Activated CD4-positive, CD25-positive, alpha-beta regulatory T cell treated with anti-CD3 and anti-CD28 coated beads, Interleukin-2, amount 50 U/mL, for 72 hours (primary cell): ENCODE measurements at places on chromosomes 13 and 19.

DNA sequence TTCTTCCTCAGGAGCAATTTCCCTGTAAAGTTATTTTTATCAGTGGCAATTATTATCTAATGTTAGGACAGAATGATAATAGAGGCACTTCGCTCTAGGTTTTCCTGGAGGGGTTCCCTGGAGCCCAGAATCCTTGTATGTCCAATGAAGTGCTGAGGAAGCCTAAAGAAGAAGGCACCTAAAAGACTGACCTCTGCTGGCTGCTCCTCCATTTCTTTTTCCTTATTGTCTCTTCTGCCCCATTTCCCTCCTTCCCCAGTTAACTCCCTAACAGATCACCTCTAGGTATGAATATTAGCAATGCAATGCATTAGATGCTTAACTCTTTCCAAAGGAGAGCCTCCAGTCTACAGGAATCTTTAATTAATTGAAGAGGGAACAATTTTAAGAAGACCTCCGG lies 985.4 kb downstream of the DIAPH3 start:
- DNase-seq, result no peak

- no peak for DNase-seq
Observed at GRCh38 chr19:57978586-57979289, 4.4 kb upstream of the C19orf18 start.

- DNase-seq, result no peak
Observed at GRCh38 chr19:17686023-17686521, 2.1 kb downstream of the UNC13A start.

GRCh38 chr19:1262623-1263123 lies 6.5 kb upstream of the CIRBP start:
- DNase-seq, result no peak

- DNase-seq, result no peak
Observed at GRCh38 chr19:52527956-52528351, 486 bp downstream of the ZNF808 start.

DNA sequence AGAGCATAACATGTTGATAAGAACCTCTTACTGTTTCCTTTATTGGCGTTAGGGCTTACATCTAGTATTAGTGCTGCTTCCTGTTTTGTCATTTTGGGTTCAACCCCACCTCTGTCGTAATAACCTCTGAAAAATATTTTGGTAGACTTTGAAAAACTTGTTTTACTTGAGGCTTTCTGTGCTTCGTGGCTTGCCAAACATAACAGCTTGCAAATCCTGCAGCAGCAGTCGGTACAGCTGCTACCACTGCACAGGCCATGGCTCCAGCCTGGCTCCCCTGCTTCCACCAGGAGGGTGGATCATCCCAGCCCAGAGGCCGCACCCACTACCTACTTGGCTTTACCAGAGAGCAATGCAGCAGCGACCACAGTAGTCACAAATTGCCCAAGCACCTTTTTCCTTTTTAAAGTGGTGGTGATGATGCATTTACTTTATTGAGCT lies 11.8 kb upstream of the CEACAM4 start:
- DNase-seq, result no peak

- DNase-seq, result no peak
Observed at GRCh38 chr13:85405316-85405897, 393.8 kb downstream of the SLITRK6 start.

DNA sequence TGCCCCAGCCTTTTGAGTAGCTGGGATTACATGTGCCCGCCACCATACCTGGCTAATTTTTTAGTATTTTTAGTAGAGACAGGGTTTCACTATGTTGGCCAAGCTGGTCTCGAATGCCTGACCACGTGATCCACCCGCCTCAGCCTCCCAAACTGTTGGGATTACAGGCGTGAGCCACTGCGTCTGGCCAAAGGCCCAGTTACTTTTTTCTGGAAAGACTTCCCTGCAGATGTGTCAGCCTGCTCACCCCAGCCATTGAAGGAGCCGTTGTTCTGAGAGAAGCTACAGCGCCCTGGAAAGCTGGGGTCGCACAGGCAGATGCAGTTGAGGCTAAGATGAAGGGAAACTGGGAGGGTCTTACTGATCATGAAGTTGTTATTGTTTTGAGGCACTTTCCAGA lies 7.9 kb upstream of the ZNF626 start:
- no peak for DNase-seq

- no peak for DNase-seq
Observed at GRCh38 chr19:51364200-51365106, 1.7 kb downstream of the ETFB start.

- no peak for DNase-seq
Observed at GRCh38 chr19:14826006-14826405, 9.0 kb downstream of the OR7A5 start.

GRCh38 chr13:63305641-63306133 lies 1890.0 kb upstream of the PCDH20 start:
- DNase-seq, result no peak

- no peak for DNase-seq
Observed at GRCh38 chr13:100921139-100921538, 246.5 kb upstream of the TMTC4 start.

DNA sequence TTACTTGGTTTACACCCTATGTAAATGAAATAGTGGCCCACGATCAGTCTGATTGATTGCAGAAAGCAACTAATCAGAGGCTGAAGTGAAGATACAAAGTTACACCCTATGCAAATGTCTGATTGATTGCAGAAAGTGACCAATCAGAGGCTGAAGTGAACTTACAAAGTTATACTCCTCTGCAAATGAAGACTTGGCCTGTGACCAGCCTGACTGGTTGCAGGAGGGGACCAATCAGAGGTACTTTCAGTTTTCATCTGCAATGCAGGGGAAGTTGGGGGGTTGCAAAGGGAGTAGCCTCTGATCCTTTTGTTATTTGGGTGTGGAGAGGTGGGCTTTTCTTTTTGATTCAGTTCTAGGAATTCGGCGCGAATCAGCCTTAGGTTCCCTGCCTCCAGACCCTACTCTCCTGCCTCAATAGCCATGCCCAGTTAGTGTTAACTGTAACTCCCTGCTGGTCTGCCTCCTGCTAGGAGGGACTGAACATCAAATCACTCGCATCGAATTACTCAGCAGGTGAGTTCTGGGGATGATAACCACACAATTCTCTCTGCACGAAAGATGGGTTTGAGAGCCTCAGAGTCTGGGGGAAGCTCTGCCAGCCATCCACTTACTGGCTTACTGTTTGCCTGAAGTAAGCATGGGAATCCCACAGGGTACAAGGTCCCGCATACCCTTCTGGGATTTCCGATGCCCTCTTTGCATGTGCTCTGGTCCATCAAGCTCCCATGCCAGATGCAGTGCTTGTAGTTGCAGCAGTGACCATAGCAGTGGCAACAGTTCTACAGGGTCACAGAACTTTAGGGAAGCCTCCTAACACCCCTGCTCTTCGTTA lies 7.5 kb downstream of the ARL11 start:
- DNase-seq, result no peak

GRCh38 chr13:60155978-60156377 lies 7.8 kb downstream of the DIAPH3 start:
- no peak for DNase-seq

DNA sequence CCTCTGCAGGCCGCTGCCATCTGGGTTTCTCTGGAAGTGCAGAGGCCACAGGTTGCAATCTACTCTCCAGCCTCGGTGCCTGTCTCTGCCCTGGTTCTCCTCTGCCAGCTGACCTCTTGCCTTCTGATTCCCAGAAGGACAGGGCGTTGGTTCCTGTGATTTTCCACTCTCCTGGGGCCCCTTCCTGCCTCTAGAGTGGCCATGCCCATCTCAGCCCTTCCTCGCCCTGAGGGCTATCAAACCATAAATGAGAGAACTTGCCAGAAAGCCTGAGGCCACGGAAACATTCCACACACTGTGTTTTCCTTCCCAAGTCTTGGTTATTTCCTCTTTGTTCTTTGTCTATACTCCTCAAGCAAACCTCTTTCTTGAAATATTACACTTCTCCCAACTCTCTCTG lies 146.2 kb downstream of the SHISA2 start:
- no peak for DNase-seq

GRCh38 chr13:40096357-40096901 lies 441.0 kb downstream of the COG6 start:
- DNase-seq, result no peak

GRCh38 chr13:51223560-51224270 lies 1.5 kb downstream of the FAM124A start:
- no peak for DNase-seq

GRCh38 chr13:54394085-54394700 lies 1365.6 kb downstream of the OLFM4 start:
- DNase-seq, result no peak

GRCh38 chr19:46926170-46927071 lies 65.6 kb downstream of the ARHGAP35 start:
- DNase-seq, result no peak

- no peak for DNase-seq
Observed at GRCh38 chr19:3658004-3658869, 31.6 kb upstream of the CACTIN start.
